Stimulated activated naive CD4-positive, alpha-beta T cell (primary cell): ENCODE measurements at places on chromosomes 6 and 20.

DNA sequence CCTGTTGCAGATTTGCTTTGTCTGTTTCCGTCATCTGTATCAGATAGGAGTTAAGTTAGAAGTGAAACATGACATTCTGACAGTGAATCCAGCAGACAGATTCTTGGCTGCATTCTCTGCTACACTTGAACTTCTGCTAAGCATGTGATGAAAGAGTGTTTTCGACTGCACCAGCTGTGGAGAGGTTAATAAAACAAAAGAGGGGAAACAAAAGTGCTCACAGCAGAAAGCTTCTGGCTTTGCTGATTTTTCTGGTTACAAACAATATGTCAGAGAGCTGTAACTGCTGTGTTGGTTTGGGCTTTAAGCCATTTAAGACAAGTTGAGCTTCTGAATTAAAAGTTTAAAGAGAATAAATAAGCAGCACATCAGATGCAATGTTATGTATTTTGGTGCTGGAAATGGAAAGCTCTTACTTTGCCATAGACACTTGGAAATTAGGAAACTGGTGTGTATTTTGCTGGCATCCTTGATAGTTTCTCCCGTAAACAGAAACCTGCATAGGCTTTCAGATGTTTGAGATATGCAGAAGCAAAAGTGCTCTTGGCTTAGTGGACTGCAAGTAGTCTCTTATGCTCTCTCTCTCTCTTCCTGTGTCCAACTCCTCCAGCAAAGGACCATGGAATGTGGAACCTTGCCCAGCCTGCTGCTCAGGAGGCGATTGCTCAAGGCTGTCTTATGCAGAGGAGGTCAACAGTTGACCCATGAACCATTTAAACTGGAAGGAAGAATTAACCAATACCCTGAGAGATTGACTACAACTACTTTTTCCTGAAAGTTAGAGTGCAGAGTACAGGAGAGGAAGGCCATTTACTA is 104.9 kb downstream of the RPS12 start:
- DNase-seq: no peak

- DNase-seq: no peak
Observed at GRCh38 chr6:109867009-109867969, 110.8 kb upstream of the GPR6 start.

DNA sequence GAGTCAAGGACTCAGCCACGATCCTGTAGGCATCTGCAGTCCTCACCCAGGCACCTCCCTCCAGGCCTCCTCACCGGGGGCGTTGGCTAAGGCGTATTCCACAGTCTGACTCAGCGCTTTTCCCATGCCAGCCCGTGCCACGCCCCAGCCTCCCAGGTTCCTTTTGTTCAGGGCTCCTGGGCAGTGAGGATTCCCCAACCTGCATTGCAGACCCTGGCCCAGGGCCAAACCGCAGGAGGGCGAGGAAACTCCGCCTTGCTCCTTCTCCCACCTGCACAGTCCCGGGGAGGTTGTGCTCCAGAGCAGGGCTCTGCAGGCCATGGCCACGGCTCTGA is 202.8 kb upstream of the CST7 start:
- DNase-seq: no peak

- no peak for DNase-seq
Observed at GRCh38 chr6:14108571-14109410, 8.8 kb upstream of the CD83 start.

GRCh38 chr20:31485450-31486339 is 10.6 kb downstream of the REM1 start:
- DNase-seq: no peak

GRCh38 chr20:21548390-21549035 is 34.6 kb upstream of the NKX2-2 start:
- peak; percentile 82 for DNase-seq

DNA sequence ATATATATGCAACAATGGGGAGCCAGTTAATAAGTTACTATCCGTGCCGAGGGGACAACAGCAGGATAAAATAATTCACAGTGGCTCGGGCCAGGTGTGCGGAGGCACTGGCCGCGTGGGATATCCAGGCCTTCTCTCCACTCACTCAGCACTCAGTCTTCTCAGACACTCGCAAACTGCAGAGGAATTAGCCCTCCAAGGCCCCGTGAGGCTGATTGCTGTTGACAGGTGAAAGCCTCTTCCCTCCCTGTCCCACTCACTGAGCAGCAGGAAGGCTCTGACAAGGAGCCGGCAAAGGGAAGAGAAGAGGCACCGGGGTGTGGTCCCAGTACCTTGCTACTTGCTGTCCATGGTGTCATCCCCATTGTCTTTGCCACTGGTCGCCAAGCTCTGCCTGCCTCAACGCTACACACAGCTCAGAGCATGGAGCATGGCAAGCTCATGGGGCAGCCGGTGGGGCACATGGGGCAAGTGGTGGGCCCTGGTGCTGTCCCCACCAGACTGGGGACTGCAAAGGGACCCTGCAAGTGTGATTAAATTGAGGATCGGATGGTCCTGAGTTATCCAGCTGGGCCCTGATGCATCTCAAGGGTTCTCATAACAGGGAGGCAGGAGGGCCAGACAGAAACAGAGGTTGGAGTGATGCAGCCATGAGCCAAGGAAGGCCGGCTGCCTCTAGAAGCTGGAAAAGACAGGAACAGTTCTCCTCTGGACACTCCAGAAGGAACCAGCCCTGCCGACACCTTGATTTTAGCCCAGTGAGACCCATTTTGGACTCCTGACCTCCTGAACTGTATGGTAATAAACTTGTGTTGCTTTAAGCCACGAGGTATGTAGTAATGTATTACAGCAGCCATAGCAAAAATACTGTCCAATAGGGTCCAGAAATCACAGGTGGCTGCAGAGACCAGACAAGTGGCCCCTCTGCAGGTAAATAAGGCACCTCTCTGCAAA is 119.7 kb downstream of the PSMB1 start:
- DNase-seq: no peak

GRCh38 chr6:109285366-109285765 is 96.9 kb downstream of the CD164 start:
- no peak for DNase-seq

GRCh38 chr6:3125815-3126214 is 7.3 kb downstream of the BPHL start:
- no peak for DNase-seq

- DNase-seq: no peak
Observed at GRCh38 chr6:123594776-123595175, 42.0 kb downstream of the TRDN start.

GRCh38 chr6:107179004-107179403 is 63.7 kb upstream of the BEND3 start:
- no peak for DNase-seq
